EH (cell line): ENCODE measurements at places on chromosomes 13 and 19.
A peak's percentile ranks its signal among the peaks of the same experiment; 100 is the strongest.

- no peak for DNase-seq
Measured at GRCh38 chr19:33752018-33752800, 44.5 kb upstream of the KCTD15 start.

DNA sequence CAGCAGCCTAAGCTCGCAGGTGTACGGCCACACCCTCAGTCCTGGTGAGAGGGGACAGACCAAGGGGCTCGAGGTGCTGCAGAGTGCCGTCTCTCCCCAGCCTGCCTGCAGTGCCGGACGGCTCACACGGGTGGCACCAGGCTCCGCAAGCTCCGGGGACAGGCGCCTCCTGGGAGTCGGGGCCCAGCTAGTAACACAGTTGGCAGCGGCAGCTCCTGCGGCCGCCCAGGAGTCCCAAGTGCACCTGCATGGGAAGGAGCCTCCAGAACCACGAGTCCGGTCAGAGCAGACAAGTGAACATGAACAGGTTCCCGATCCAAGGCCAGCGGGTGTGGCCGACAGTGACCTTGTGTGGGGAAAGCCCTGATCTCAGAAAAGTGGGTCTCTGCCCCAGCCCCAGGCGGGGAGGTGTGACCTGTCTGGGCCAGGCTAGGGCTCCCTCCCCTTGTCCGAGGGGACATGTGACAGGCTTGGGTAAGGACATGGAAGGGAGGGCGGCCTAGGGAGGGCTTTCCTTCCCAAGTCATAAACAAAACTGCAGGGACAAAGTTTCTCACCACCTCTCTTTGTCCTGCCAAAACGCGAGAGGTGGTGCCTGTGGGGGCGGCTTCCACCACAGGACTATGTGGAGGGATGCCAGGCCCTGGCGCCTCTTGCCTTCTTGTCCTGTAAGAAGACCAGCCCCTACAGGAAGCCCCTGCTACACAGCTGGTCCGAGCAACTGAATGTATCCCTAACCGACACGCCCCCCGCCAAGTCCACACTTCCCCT is 46.5 kb downstream of the MLLT1 start:
- DNase-seq = peak; percentile 65

DNA sequence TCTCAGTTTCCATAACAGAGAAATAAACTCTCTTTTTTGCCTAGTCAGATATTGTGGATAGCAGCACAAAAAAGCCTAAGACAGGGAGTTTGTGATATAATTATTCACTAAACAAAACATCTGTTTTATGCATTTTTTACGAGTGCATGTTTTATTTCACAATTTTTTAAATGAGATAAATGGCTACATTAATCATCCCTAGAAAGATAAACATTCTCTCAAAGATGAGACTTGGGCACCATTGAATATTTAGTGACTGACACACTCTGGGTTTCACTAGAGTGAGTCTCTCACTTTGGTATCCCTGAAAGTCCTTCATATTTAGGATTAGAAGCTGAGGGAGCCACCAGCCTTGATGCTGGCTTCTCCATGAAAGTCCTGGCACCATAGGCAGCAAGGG is 74.3 kb upstream of the LRCH1 start:
- DNase-seq = peak; percentile 70

DNA sequence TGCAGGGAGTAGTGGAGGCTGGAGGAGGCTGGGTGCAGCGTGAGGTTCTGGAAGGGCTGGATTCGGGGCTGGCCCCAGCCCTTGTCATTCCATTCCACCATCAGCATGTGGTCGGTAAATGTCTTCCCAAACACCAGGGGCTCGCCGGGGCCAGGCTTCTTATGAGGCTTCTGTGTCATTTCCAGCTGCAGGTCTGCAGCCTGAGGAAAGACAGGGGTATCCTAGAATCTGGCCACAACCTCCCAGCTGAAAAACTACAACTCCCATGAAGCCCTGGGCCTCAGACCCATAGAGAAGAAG is 4.4 kb downstream of the BCAT2 start:
- DNase-seq = peak; percentile 69

DNA sequence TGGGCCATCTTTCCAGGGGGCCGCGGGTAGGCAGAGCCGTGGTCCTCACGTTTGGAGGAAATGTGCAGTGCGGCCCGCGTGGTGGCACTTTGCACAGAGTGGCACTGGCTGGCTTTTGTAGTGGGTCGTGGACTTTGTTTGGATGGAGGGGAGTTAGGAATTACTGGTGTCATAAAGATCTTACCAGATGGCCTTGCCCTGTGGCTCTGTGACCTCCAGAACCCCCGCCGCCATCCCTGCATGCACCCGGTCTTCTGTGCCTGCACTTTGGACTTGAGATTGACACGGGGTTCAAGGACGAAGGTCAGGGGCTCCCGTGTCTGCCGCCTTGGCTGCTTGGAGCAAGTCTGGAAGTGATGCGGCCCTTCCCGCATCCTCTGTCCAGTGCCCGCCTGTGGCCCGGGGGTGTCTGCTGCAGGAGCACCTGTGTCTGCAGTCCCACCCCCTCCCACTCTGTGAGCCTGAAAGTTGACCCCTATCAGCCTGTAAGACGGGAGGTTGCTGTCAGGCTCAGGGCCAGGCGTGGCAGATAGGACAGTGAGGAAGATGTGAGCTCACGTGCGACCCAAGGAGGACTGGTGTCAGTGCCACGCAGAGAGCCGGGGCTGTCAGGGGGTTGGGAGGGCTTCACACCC is 2.2 kb downstream of the GNA11 start:
- DNase-seq = no peak

GRCh38 chr13:38758277-38758676 is 71.4 kb downstream of the FREM2 start:
- no peak for DNase-seq

GRCh38 chr19:49453757-49454240 is 774 bp downstream of the ALDH16A1 start:
- DNase-seq = no peak

DNA sequence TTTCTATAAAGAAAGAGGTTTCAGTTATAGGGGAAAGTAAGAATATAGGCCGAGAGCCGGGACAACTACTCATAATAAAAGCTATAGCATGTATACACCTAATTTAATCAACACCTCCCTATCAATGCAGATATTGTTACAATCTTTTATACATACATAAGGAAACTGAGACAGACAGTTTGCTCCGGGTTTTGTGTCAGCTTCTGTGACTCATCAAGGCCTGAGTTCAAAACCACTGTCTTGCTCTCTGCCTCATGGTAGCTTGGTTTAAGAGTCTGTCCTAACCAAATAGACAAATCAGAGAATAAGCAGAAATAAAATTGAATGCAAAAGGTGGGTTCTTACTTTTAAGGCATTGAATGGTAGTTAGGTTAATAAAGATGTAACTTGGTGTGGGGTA is 222.9 kb downstream of the GGACT start:
- peak; percentile 3 for DNase-seq

- DNase-seq = no peak
Measured at GRCh38 chr13:29767006-29767405, 83.4 kb downstream of the UBL3 start.

DNA sequence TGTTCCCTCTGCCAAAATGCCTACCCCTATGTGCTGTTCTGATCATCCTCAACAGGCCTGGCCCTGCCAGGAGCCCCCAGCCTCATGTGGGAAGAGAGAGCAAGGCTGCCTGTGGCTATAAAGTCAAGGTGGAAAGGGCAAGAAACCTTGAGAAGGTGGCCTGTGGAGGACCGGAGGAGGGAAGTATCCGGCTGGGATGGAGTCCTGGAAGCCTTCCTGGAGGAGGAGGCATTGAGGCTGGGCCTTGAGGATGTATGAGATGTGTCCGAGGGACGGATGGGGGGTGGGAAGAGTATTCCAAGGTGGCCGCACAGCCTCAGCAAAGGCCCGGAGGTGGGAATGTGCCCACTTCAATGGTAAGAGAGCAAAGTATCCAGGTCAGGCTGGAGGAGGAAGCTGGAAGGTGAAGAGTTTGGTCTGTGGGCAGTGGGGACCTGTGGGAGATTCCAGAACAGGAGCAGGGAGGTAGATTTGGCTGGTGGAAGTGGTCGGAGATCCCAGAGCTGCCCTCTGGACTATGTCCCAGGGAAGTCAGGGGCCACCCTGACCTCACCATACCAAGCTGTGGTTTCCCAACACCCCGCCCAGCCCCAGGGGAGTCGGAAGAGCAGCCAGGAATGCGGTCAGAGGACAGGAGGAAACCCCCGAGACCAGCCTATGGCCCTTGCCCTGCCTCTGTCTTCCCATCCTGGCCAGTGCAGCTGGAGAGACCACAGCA is 3.0 kb upstream of the PLIN4 start:
- peak; percentile 15 for DNase-seq

- no peak for DNase-seq
Measured at GRCh38 chr13:94704377-94705080, 7.8 kb downstream of the SOX21 start.

DNA sequence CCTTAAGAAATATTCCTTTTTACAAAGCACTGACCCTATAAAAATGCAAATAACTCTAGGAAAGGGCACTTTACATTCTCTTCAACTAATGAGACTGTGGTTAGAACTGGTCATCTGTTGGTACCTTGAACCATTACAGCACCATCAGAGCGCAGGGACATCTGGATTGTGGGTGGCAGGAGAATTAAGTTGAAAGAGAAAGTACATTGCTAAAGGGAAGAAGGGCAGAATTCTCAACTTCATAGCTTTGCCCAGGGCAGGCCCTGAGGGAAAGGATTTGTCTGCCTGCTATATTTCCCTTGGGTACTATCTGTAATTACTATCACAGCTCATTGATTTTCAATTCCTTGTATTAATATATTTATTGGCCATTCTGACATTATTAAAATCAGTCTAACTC is 196.8 kb downstream of the KLF12 start:
- DNase-seq = no peak

- DNase-seq = no peak
Measured at GRCh38 chr19:40571005-40571318, 5.7 kb upstream of the SHKBP1 start.

DNA sequence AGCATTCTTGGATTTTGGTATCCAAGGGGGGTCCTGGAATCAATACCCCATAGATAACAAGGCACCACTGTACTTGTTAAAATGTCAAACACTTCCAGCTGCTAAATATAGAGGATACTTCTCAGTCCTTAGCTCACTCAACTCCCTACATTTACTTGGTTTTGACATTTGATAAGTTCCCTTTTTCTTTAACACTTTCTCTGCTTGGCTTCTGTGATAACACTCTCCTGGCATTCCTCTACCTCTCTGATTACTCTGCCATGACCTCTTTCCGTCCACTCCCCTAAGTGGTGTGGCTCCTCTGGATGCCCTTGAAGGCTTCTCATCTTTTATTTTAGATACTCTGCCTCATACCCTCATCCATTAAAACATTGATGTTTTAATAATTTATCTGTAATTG is 65.2 kb downstream of the MICU2 start:
- no peak for DNase-seq

- peak; percentile 25 for DNase-seq
Measured at GRCh38 chr19:45245826-45246225, 619 bp upstream of the EXOC3L2 start.
